ENCODE measurements at places on chromosomes 11 and 22. TPM values are rescaled to one million over a fixed set of nuclear protein-coding genes. Genes with fewer than 3 reads are reported as not detected.

Gene EXPH5
- 1.8 TPM for total RNA-seq

Gene LMO2
- 6.0 TPM for total RNA-seq

Gene UQCR10
- total RNA-seq, result 45.4 TPM

Gene UBQLN3
- total RNA-seq, result not detected

Gene C11orf42
- not detected for total RNA-seq

DNA sequence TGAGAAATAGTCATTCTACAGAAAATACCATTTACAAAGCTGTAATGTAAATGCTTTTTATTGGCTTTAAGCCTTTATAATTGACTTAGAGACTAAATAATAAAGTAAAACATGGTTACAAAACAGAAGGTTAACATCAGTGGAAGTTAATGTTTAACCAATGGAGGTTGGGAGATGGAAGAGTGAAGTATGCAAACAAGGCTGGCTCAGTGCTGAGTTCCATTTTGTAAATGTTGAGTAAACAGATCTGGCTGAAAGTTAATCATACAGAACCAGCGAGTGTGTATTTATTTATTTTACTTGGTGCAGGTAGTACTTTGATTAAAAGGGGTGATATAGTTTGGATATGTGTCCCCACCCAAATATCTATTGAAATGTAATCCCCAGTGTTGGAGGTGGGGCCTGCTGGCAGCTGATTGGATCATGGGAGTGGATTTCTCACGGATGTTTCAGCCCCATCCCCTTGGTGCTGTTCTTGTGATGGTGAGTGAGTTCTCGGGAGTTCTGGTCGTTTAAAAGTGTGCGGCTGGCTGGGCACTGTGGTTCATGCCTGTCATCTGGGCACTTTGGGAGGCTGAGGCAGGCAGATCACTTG, 827.4 kb downstream of the OPCML start:
- DNase-seq, result no peak

DNA sequence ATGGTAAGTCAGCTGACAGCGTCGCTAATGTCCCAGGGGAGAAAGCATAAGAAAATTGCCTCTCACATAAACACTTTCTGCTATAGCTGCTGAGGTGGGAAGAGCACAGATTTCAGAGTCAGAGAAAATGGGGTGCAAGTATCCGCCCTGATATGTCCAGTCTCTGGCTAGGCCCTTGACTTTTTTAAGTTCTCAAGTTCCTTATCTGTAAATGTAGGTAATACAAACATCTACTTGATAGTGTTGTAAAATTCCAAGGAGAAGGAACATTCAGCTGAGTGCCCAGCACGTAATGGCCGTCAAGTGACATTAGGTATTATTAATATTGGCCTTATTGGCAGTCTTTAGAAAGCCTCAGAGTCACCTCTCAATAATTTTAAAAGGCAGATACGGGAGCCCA, 143.6 kb downstream of the NTM start:
- DNase-seq, result no peak

DNA sequence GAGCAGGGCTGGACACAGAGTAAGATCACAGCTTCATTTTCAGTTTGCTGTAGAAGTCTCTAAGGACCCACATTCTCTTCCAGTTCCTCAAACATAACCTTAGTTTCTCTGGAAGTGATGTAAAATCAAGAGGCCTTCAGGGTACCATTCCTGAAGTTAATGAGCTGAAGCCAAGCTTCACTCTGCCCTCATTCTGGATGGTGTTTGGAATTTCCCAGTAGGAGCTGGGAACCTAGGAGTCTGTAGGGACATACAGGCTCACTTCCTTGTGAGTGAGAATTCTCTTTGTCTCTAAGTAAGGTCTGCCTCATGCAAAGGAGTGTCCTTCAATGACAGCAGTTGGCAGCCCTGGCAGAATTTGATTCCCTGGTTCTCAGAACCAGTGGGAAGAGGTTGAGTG, 142.4 kb upstream of the NARS2 start:
- DNase-seq, result no peak

DNA sequence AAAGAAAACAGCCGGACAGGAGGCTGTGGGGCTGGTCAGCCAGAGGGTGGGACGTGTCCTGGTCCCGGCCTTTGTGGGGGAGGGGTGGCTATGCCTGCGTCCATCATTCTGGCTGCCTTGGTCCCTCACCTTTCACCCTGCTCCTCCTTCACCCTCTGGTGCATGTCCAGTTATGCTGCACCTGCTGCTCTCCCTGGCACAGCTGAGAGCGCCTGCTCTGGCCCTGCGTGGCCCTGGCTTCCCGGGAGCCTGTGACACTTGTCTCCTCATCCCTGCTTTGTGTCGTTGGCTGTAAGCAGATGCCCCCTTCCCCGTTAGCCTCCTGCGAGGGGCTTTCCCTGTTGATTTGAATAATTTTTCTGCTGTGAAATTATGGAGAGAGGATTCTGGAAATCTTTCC, 16.6 kb downstream of the PHRF1 start:
- DNase-seq, result no peak

- no peak for DNase-seq
Observed at GRCh38 chr11:134562941-134563471, 151.0 kb upstream of the B3GAT1 start.

- DNase-seq, result no peak
Observed at GRCh38 chr11:129163714-129164164, 28.4 kb downstream of the ARHGAP32 start.

DNA sequence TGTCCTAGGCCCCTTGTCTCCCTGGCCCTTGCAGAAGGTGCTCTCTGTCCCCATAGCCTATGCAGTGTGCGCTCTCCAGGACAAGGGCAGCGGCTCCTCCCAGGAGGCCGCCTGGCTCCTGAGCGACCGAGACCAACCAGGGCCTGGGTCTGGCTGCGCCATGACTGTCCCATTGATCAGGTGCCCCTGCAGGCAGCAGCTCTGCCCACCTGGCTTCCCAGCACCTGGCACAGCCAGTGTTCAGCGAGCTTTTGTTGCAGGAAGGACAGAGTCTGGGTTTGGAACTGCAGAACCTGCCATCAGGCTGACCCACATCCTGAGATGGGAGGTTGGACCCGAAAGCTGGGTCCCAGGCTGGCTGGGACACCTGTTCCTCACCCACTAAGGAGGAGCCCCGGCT, 1001.1 kb downstream of the BRD1 start:
- no peak for DNase-seq

- DNase-seq, result peak; percentile 87
Observed at GRCh38 chr11:119356349-119357031, 10.0 kb upstream of the MFRP start.
